ENCODE measurements at places on chromosomes 12 and 14. TPM values are rescaled to one million over a fixed set of nuclear protein-coding genes. Genes with fewer than 3 reads are reported as not detected.

Gene ESR2
- total RNA-seq = 0.04 TPM

Gene CAPRIN2
- 8.0 TPM for total RNA-seq

Gene CFL2
- total RNA-seq = 86.4 TPM

Gene LRFN5
- total RNA-seq = not detected

Gene CRACR2A
- 1.5 TPM for total RNA-seq

Gene FOXA1
- 29.8 TPM for total RNA-seq

Gene IGF1
- total RNA-seq = 115 TPM

Gene NID2
- total RNA-seq = 1.7 TPM

Gene TTC6
- total RNA-seq = 6.0 TPM

Gene ARHGDIB
- 35.5 TPM for total RNA-seq

Gene CEBPE
- 0.18 TPM for total RNA-seq

Gene KRT2
- not detected for total RNA-seq

Gene MYO1H
- total RNA-seq = not detected

Gene DYNLL1
- 179 TPM for total RNA-seq

Gene GLIPR1L1
- not detected for total RNA-seq

Gene OR4N5
- total RNA-seq = not detected

Gene CMA1
- total RNA-seq = not detected

Gene CATSPERB
- total RNA-seq = not detected

Gene YLPM1
- total RNA-seq = 16.9 TPM

Gene PLEKHH1
- total RNA-seq = 3.1 TPM

Gene CELA1
- total RNA-seq = not detected

Gene KCNA1
- total RNA-seq = not detected

Gene ZFHX2
- 0.51 TPM for total RNA-seq

Gene ASCL1
- total RNA-seq = 0.34 TPM

Gene PTCSC3
- not detected for total RNA-seq

Gene RDH11
- total RNA-seq = 43.0 TPM

Gene ST8SIA1
- 0.37 TPM for total RNA-seq

Gene KRT6A
- total RNA-seq = not detected

Gene KRT3
- total RNA-seq = not detected

Gene SLCO1B1
- 209 TPM for total RNA-seq

Gene ARHGAP9
- 4.4 TPM for total RNA-seq

Gene PLEKHA5
- total RNA-seq = 18.7 TPM

Gene TMEM120B
- total RNA-seq = 4.6 TPM

Gene PUS7L
- 6.9 TPM for total RNA-seq

Gene KRT78
- total RNA-seq = not detected

Gene GPR68
- total RNA-seq = not detected

Gene KLRB1
- 1.6 TPM for total RNA-seq

Gene PROX2
- not detected for total RNA-seq

Gene TBC1D30
- 2.7 TPM for total RNA-seq

Gene PPP4R4
- total RNA-seq = 0.26 TPM

Gene STXBP6
- 1.1 TPM for total RNA-seq

Gene SLC6A15
- total RNA-seq = not detected

Gene TROAP
- total RNA-seq = 0.86 TPM

Gene FAR2
- 3.4 TPM for total RNA-seq

Gene WNT5B
- 1.8 TPM for total RNA-seq

Gene TPPP2
- 2.2 TPM for total RNA-seq

Gene AQP6
- total RNA-seq = 0.34 TPM

Gene ETFRF1
- total RNA-seq = 50.2 TPM

Gene TCL1B
- total RNA-seq = not detected

Gene SLC10A1
- 63.2 TPM for total RNA-seq

Gene USP30
- 9.5 TPM for total RNA-seq

Data from right lobe of liver (tissue), 6 donors.